Lung microvascular endothelial cell (primary cell): ENCODE measurements at places on chromosomes 7 and 10. TPM values are rescaled to one million over a fixed set of nuclear protein-coding genes. Genes with fewer than 3 reads are reported as not detected.

DNA sequence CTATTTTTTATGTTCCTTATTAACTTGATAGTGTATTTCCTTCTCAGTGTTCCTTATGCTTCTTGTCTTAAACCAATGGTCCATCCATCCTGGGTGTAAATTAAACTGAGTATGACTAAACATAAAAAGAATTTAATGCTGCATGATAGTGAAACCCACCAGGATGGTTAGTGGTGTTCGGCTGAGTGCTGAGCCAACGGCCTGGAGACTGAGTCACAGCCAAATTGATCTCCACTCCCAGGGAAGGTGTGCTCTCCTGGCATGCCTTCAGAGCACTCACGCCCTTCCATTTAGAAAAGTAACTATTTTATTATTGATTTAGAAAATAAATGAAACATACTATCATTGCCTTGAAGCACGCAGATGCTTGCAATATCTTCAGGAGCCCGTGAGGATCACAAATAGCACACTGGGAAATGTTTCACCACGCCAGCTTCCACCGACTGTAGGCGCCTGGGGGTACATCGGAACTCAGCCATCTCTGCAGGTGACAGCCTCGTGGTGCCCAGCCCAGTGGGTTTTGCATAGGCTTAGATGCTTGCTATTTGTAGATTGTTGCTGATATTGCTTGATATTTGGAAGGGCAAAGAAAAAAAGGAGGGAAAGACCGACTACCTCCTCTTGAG is 40.0 kb upstream of the LOXL4 start:
- DNase-seq, result no peak

DNA sequence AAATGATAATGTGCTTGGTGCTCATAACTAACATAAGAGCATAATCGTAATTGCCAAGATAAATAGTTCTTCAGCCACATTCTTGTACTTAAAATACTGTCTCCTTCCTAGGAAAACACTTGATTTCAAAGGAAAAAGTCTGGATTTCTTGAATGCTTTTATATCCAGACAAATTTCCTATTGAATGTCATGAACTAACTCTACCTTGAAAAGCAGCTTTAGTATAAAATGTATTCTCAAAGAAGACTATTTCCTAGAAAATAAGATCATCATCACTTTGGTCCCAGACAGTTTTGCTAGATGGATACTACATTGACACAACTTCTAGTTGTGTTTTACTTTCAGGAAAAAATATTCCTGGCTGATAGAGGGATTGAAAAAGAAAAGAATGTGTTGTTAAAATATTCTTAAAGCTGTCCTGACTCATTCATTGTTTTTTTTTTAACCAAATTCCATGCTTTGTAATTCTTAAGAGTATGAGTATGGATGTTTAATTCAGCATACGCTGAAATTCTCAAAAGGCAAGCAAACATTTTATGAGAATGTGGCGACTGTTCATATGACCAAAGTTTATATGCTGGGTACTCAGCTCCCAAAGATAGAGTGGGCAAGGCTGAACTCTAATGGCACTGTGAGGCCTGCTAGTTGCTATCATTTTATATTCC is 106.1 kb downstream of the PPP1R3A start:
- no peak for DNase-seq

DNA sequence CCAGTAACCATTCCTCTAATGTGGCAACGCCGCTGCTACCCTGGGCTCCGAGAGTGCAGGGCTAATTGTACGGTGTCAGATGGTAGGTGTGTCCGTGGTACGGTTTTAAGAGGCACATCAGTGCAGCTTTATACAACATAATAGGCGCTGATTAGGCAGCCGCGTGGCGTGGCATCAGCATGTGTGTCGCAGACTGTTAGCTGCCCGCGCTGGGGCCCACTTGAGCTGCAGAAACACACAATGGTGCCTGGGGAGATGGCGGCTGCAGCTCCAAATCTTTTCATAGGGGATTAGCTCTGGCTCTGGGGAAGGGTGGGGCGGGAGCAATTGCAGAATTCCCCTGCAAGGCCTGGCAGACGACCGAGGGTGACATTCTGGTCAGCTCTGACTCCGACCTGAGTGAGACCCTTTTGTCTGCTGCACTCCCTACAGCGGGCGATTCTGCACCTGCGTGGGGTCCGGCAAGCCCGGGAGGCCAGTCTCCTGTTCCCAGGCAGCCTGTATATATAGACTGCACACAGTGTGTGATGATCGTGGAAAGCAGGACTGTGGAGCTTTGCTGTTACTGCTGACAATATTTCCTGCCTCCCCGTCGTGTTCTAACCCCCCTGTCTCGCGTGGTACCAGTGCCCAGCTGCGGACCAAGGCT is 722.7 kb upstream of the CELF2 start:
- DNase-seq, result no peak

DNA sequence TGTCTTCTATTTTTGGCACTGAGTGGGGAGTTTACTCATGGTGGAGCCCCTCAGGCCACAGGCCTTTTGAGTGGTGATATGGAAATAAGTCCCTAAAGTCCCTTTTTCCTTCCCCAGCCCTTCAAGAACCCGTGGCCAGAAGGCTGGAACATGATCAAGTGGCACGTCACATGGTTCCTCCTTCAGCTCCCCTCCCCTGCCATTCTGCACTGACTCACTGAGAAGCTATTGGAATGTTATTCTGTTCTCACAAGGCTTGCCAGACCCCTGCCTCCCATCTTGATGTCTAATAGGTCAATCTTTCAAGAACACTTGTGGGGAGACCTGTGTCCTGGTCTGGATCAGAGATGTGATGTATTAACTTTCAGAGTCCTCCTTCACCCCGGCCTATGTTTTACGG is 279.8 kb downstream of the SEC23IP start:
- no peak for DNase-seq

- no peak for DNase-seq
Observed at GRCh38 chr7:139046143-139046542, 10.3 kb upstream of the ZC3HAV1L start.

DNA sequence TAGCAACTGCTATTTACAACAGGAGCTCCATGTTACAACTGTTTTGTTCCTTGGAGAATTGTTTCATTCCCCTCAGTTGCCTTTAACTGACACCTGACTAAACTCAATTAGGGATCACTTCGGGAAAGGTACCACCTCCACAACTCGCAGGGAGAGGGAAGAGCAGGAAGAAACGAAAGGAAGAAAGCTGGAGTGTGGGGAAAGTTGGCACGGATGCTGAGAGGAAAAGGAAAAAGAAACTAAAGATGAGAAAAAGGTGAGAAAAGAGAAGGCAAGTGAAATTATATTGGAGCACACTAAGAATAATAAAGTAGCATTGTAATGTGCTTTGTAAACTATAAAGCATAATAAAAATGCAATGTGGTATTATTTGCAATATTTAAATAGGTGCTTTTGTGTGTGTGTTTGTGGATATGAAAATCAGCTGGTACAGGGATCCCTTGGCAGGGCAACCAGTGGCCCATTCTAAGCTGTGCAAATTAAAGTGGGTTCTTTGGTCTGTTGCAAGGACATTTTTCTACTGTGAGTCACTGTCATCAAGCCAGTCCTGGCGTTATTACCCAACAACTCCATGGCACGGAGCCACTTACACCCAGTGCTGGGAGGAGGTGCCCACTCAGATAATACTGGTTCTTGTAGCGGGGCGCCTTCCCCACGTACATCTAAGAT is 45.9 kb downstream of the HIPK2 start:
- peak; percentile 53 for DNase-seq

DNA sequence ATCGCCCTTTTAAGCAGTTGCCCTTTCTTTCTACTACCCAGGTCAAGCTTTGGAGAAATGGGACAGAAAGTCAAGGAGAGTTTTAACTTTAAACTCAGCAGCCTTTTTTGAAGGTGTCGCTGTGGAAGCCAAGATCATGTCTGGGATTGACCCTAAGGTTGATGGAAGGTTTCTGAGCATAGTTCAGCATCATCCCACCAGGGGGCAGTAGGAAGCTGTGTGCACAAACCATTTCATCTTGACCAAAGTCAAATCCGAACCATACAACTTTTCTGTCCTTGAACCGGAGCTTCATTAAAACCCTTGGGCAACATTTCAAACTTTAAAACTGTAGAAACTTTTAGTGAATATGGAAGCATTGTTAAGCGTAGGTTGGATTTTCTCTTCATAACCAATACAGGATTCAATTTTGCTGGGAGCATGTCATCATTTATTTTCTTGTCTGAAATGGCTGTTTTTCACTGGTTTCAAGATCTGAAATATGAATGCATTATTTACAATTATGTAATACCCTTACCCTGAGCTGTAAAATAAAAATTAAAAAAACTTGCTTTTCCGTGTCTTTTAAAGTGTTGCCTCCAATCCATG is 214.4 kb upstream of the KIAA1217 start:
- peak; percentile 72 for DNase-seq

GRCh38 chr7:149002604-149003003 is 25.7 kb downstream of the PDIA4 start:
- DNase-seq, result no peak

Gene HGF
- 0.20 and 0.22 TPM in 2 replicates for total RNA-seq

Gene CLDN3
- total RNA-seq, result 0.44 and 0.60 TPM in 2 replicates

Gene CLRN3
- 0.20 and 0.22 TPM in 2 replicates for total RNA-seq

Gene SFRP5
- total RNA-seq, result not detected in 2 replicates

Gene ASAH2
- total RNA-seq, result 0.22 and 0.79 TPM in 2 replicates
